ENCODE measurements at places on chromosomes 2 and 18.

GRCh38 chr2:37637190-37637860 lies 34.1 kb downstream of the CDC42EP3 start:
- DNase-seq, result no peak

DNA sequence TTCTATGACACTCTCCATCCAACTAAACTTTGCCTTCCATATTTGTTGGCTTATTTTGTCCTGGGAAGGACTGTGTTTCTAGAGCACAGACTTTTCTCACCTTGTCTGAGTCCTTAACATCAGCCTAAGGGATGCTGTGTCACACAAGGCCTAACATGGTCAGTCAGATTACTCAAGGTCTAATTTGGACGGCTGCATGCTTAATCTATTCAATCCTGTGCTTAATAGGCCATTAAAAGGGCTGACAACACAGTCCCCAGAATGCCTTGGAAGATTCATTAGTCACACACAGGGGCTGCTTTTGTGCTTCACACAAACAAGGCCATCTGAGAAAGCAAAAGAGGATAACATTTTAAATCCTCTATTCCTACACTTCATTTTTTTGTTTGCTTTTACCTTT lies 84.0 kb downstream of the DYNAP start:
- DNase-seq, result no peak

- no peak for DNase-seq
Observed at GRCh38 chr2:9680082-9680481, 49.3 kb upstream of the YWHAQ start.

GRCh38 chr2:127407091-127407490 lies 11.1 kb upstream of the PROC start:
- no peak for DNase-seq

GRCh38 chr2:96148410-96149217 lies 3.4 kb upstream of the DUSP2 start:
- DNase-seq, result no peak

DNA sequence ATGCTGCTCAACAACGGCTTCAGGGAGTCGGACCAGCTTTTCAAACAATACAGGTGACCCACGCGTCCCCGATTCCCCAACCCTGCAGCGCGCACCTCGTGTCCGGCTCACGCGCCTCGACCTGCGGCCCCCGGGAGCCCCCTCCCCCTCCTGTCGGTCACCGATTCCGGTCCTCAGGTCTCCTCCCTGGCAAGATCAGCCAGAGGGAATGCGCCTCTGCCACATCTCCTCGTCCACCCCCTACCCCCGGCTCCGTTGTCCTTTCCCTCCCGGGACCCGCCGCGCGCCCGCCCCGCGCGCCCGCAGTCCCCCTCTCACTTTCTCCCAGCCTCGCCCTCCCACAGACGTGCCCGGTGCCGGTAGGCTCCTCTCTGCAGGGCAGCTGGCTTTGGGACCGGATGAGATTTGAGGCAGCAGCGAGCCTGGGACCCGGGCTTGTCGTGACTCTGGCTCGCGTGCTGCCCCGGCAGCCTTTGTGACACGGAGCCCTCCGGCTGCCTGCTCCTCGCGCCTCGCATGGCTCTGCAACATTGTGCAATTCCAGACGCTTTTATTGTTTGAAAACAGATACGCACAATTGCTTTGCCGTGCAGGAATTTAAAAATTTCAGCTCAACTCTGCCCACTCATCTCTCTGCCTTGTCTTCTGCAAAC lies 558 bp downstream of the TTC39C start:
- peak; percentile 40 for DNase-seq

GRCh38 chr18:45788861-45789260 lies 36.6 kb upstream of the SIGLEC15 start:
- DNase-seq, result no peak
